ENCODE measurements at places on chromosomes 13 and 19. TPM values are rescaled to one million over a fixed set of nuclear protein-coding genes. Genes with fewer than 3 reads are reported as not detected.
A peak's percentile ranks its signal among the peaks of the same experiment; 100 is the strongest.

DNA sequence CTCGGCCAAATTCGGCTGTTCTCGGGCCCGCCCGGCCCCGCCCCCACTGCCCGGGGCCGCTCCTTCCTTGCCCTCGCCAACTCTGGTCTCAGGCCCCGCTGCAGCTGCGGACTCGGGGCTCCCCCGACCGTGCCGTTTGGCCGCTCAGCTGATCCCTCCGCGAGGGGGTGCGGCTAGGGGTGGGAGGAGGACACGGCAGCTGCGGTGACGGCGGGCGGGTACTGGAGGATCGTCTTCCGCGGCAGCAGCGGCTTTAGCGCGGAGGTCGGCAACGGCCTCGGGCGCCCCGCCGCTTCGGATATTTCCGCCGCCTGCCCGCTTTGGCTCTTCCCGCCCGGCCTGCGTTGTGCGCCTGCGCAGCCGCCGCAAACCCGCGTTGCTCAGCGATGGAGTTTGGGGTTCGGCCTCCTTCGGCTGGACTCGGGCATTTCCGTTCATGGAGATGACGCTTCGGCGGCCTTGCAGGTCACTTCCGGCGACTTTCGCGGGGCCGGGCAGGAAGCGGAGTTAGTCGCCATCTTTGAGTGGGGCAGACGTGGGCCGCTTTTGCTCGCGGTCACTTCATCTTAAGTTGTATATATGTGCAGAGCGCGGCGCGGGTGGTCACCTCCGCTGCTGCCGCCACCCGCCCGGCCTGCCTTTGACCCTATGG lies 338 bp upstream of the UBE2M start:
- H3K27ac ChIP-seq: peak overlapping the region; percentile 99
- no peaks in the 10 kb centered on the region for H3K27me3 ChIP-seq
- H3K4me1 ChIP-seq: peaks cover 31% of the 10 kb centered on the region
- peaks cover 9% of the 10 kb centered on the region for H3K36me3 ChIP-seq

- H3K36me3 ChIP-seq: peaks cover 14% of the 10 kb centered on the region
- no peaks in the 10 kb centered on the region for H3K27me3 ChIP-seq
- no peak overlapping the region for H3K4me3 ChIP-seq
- H3K27ac ChIP-seq: no peak overlapping the region
- H3K4me1 ChIP-seq: no peaks in the 10 kb centered on the region
These were observed 38.9 kb downstream of the PARP4 start for GRCh38 chr13:24473686-24474085.

SULT2B1 gene
- polyA plus RNA-seq: 0.20 TPM

ALOX5AP gene
- 0.66 TPM for polyA plus RNA-seq

DNA sequence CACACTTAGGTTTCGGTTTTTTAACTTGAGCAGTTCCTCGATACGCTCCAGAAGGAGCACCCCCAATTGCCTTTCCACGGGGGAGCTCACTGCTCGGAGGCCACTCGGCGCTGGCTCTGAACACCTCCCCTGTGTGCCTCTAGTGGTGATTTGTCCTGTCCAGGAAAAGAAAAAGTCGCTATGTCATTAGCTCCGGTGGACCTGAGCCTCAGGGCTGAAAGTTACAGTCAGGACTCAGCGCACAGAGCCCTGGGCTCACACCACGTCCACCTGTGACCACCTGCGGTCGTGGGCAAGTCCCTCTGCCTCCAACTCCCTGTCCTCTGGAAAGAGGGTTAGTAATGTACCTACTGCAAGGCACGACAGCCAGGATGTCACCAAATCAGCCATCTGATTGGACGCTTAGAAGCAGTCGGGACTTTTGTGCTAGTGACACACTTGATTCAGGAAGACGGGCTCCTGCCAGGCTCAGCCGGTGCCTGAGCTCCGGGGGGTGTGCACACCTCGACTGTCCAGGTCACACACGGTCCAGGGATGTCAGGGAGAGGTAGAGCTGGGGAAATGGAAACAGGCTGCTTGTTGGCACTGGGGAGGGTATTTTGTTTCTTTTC lies 3.9 kb upstream of the TMPRSS9 start:
- H3K27me3 ChIP-seq: peaks cover 22% of the 10 kb centered on the region
- no peaks in the 10 kb centered on the region for H3K4me1 ChIP-seq
- DNase-seq: no peak
- H3K4me3 ChIP-seq: no peak overlapping the region

PDE4C gene
- polyA plus RNA-seq: 1.1 TPM

DNA sequence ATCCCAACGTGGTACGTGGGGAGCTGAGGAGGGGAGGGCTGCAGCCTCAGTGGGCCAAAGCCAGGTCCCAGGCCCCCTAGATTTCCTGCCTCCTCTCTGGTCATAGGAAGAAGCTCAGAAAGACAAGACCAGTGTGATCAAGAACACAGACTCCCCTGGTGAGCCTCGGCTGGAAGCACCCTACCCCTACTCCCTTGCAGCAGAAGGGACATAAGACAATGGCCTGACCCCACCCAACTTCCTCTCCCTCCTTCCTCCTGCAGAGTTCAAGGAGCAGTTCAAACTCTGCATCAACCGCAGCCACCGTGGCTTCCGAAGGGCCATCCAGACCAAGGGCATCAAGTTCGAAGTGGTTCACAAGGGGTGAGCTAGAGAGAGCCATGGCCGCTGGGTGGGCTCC lies 11.5 kb downstream of the PODNL1 start:
- no peak overlapping the region for H3K27ac ChIP-seq
- no peaks in the 10 kb centered on the region for H3K27me3 ChIP-seq
- no peaks in the 10 kb centered on the region for H3K4me1 ChIP-seq
- H3K36me3 ChIP-seq: peaks cover 3% of the 10 kb centered on the region
- no peak overlapping the region for H3K4me3 ChIP-seq

GRCh38 chr13:103731959-103732358 lies 665.7 kb upstream of the SLC10A2 start:
- H3K27me3 ChIP-seq: no peaks in the 10 kb centered on the region
- H3K27ac ChIP-seq: no peak overlapping the region
- DNase-seq: no peak
- peaks cover 14% of the 10 kb centered on the region for H3K4me1 ChIP-seq
- H3K36me3 ChIP-seq: no peaks in the 10 kb centered on the region

GRCh38 chr19:54659300-54659699 lies 3.5 kb upstream of the LILRB4 start:
- no peak overlapping the region for H3K27ac ChIP-seq
- H3K27me3 ChIP-seq: no peaks in the 10 kb centered on the region
- no peak overlapping the region for H3K4me3 ChIP-seq
- no peaks in the 10 kb centered on the region for H3K36me3 ChIP-seq
- H3K4me1 ChIP-seq: no peaks in the 10 kb centered on the region

GRCh38 chr13:30308548-30308947 lies 1.2 kb upstream of the KATNAL1 start:
- H3K4me1 ChIP-seq: peaks cover 22% of the 10 kb centered on the region
- no peak overlapping the region for H3K4me3 ChIP-seq
- H3K36me3 ChIP-seq: no peaks in the 10 kb centered on the region
- H3K27me3 ChIP-seq: no peaks in the 10 kb centered on the region

All from cardiac muscle cell (in vitro differentiated cells and primary cell).